Activated CD8-positive, alpha-beta memory T cell treated with anti-CD3 and anti-CD28 coated beads, Interleukin-2, amount 10 ng/mL, durations not matched to agents 7 days and 5 days (primary cell): ENCODE measurements at places on chromosomes 1 and 21.

GRCh38 chr1:39107341-39108290 lies 81.5 kb downstream of the NDUFS5 start:
- no peak for DNase-seq

DNA sequence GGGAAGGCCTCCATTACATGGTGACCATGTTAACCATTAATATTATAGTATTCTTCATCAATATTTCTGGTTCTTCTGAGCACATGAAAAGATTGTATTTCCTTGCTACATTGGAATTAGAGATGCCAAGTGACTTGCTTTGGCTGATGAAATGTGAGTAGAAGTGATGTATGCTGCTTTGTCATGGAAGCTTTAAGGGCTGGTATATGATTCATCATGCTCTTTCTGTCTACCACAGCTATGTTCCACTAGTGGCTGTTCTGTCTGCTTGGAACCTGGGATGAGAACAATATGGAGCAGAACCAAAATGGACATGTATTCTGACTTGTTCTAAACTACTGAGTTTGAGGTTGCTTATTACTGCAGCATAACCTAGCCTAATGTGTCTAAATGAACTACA lies 163.3 kb downstream of the TM2D1 start:
- DNase-seq: no peak

DNA sequence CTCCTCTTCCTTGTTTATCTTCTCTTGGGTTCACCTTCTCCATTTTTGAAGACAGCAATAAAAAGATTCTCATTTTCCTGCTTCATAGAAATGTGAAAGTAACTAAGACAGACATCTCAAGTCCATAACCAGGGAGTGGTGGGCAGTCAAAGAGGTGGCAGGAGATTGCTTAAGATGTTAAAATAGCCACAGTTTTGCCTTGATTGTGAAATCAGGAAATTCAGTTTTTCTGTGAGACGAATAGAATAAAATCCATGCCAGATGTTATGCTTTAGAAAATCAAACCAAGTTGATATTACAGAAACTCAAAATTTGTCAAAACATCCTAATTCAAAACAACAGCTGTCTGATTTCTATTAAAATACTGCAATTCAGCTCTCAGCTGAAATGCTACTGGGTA lies 57.2 kb downstream of the TNN start:
- no peak for DNase-seq

- no peak for DNase-seq
These were observed 7.0 kb downstream of the ENSA start for GRCh38 chr1:150622303-150622975.

DNA sequence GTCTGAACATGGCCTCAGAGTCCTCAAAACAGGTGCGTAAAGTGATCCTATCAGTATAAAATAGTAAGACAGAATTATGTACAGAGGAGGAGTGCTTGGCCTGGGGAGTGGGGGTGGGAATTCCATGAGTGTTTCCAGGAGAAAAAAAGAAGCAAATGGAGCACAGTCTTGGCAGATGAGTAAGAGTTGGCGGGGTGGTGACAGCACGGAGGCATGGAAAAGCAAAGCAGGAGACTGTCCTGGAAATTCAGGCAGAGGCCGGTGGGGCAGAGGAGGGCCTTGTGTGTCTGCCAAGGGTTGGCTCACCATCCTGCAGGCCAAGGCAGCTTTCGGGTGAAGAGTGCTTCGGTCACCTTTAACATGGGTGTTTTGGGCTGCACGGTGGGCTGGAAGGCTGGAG lies 63.4 kb downstream of the OPTC start:
- no peak for DNase-seq
